ENCODE measurements at places on chromosomes 5 and 9.

GRCh38 chr9:137902646-137903045 is 25.1 kb downstream of the CACNA1B start:
- no peaks in the 10 kb centered on the region for H3K4me1 ChIP-seq
- H3K36me3 ChIP-seq = no peaks in the 10 kb centered on the region
- no peak for ATAC-seq
- H3K27me3 ChIP-seq = peaks cover 47% of the 10 kb centered on the region
- no peak overlapping the region for H3K27ac ChIP-seq

DNA sequence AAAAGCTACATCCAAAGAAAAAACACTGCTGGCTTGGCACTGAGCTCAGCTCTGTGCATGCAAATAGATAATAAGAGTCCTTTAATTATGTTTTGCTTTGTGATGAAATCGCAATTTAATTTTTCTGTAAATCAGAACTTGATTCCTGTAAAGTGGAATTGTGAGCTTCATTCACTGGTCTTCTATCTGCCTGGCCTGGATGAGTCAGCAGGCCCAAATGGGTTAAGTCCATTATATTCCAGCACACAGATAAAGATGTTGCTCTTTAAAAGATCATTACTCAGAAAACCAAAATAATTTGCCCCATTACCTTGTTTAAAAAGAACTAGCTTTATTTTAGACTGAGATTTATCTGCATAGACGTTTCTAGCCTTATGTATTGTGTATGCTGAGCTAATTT is 90.4 kb downstream of the CARTPT start:
- H3K4me3 ChIP-seq = no peak overlapping the region
- H3K27ac ChIP-seq = no peak overlapping the region
- ATAC-seq = no peak
- H3K36me3 ChIP-seq = no peaks in the 10 kb centered on the region
- H3K4me1 ChIP-seq = peaks cover 3% of the 10 kb centered on the region
- no peaks in the 10 kb centered on the region for H3K27me3 ChIP-seq

DNA sequence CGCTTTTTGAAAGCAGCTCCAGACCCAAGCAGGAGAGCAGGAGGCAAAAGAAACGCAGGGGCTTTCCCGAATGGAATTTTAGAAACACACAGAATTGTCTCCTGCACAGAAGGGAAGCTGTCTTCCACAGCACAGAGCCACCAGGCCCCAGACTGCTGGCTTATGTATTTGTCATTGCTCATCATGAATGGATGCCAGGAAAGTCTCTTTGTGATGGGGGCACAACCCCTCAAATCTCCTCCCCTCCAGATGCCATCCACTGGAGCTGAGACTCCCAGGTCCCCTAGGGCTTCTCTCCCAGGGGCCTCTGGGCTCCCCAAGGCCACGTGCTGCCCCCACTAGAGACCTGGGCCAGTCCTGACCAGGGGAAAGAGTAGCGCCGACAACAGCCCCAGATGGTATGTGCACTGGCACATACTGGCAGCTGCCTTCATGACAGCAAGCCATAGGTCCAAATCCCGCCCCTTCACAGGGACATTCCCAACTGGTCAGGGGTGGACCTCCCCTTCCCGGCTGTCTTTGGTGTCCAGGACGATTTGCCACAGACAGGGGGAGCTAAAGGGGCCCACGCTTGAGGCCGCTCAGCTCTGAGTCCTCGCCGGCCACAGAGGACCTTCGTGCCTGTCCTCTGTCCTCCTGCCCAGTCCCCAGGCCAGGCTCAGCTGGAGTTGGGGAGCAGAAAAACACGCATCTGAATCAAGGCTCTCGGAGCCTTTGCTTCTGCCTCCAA is 127.8 kb downstream of the KCNIP1 start:
- peaks cover 27% of the 10 kb centered on the region for H3K4me1 ChIP-seq
- no peak overlapping the region for H3K27ac ChIP-seq
- ATAC-seq = no peak
- no peaks in the 10 kb centered on the region for H3K27me3 ChIP-seq
- H3K36me3 ChIP-seq = no peaks in the 10 kb centered on the region
- H3K4me3 ChIP-seq = no peak overlapping the region

DNA sequence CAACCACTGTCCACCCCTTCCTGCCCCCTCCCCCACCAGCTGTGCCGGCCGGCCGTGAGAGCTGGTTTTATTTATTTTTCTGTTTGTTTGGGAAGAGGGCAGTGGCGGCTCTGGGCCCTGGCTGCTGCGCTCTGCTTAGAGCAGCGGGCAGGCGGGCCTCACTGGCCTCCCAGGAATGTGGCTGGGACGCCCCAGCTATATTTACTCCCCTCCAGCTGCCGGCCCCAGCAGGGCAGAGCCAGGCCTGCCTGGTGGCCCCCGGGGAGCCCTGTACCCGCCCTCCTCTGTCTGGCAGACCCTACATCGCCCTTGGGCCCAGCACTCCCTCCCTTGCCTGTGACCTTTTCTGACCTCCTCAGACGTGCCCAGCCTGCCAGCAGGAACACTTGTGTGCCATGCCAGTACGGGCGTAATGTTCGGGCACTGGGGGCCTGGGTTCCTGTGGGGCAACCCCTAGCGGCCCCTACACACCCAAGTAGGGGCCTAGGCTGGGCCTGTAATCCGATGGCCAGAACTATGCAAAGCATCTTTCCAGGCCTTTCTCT is 7.7 kb downstream of the CXXC5 start:
- peaks cover 11% of the 10 kb centered on the region for H3K4me1 ChIP-seq
- H3K27ac ChIP-seq = peak overlapping the region; percentile 70
- peak overlapping the region; percentile 18 for H3K4me3 ChIP-seq
- no peaks in the 10 kb centered on the region for H3K36me3 ChIP-seq
- no peaks in the 10 kb centered on the region for H3K27me3 ChIP-seq

DNA sequence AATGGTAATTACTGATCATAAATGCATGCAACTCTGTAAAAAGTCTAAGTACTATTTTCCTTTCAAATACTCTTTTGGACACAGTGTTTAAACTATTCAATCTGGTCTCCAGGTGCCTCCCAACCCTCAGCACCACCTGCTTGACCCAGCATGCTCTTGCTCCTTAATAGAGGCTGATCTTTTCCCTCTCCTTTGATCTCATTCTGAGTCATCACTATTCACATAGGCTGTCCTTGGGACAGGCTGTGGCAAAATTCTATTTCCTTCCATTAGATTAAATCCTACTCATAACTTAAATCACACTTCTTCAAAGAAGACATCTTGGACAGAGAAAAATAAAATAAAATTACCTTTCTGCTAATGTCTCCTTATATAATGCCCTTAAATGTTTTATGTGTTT is 199.4 kb upstream of the ST8SIA4 start:
- ATAC-seq = no peak
- no peaks in the 10 kb centered on the region for H3K36me3 ChIP-seq
- H3K27me3 ChIP-seq = no peaks in the 10 kb centered on the region
- no peak overlapping the region for H3K27ac ChIP-seq
- no peaks in the 10 kb centered on the region for H3K4me1 ChIP-seq
- H3K4me3 ChIP-seq = no peak overlapping the region

DNA sequence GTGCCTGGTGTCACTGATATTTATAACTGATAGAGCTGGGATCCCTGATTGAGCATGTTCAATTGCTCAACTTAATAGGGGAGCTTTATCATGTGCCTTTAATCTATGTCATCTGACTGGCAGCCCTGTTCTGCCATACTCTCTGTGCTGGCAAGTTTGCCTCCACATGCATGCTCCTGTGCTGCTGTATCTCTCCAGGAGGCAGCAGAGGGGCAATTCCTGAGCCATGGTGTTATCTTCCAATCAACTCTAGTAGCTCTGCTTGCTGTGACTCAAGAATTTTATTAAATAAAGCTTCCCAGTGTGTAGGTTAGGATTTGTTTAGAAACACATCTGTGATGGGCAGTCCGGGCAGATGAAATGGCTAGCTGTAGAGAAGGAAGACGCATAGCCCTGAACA is 642.0 kb downstream of the KIF4B start:
- H3K36me3 ChIP-seq = no peaks in the 10 kb centered on the region
- H3K4me1 ChIP-seq = no peaks in the 10 kb centered on the region
- H3K27me3 ChIP-seq = no peaks in the 10 kb centered on the region
- H3K4me3 ChIP-seq = no peak overlapping the region
- no peak overlapping the region for H3K27ac ChIP-seq

- peaks cover 1% of the 10 kb centered on the region for H3K4me1 ChIP-seq
- no peak for ATAC-seq
- H3K27ac ChIP-seq = no peak overlapping the region
- H3K27me3 ChIP-seq = peaks cover 28% of the 10 kb centered on the region
- no peaks in the 10 kb centered on the region for H3K36me3 ChIP-seq
Observed at GRCh38 chr5:180596668-180597231, 5.5 kb upstream of the SCGB3A1 start.

DNA sequence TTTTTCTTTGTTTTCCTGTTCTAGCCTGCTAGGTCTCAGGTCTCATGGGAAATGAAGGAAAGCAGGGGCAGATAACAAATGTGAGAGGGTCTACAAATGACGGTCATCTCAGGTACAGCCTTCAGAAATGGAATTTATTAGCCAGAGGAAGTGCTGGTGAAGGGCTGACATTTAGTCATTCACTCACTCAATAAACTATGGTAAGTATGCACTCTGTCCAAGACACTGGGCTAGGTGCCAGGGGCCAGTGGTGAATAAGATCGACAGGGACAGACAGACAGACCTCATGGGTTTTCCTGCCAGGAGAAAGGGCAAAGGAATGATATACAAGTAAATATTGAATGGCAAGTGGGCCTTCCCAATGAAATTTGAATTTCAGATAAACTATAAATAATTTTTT is 6.3 kb downstream of the PDE6A start:
- ATAC-seq = no peak
- no peak overlapping the region for H3K27ac ChIP-seq
- peaks cover 5% of the 10 kb centered on the region for H3K27me3 ChIP-seq
- no peaks in the 10 kb centered on the region for H3K36me3 ChIP-seq
- H3K4me3 ChIP-seq = no peak overlapping the region

- no peaks in the 10 kb centered on the region for H3K27me3 ChIP-seq
- H3K27ac ChIP-seq = no peak overlapping the region
- no peak overlapping the region for H3K4me3 ChIP-seq
Observed at GRCh38 chr9:91417602-91418214, 5.9 kb downstream of the NFIL3 start.

DNA sequence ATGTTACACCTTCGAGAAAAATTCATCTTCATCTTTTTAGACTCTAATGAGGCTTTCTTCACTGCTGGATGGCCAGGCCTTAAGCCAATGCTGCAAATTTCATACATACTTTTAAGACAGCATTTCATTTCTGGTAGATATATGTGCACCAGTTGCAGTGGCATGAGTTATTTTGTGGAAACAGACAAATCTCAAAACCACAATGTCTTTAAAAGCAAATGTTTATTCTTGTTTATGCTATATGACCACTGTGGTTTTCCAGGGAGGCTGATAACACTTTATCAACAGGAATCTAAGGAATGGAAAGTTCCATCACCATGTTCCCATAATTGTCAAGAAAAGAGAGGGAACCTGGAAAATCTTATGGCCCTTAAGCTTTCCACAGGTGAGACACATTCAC is 27.7 kb downstream of the CDH9 start:
- no peaks in the 10 kb centered on the region for H3K36me3 ChIP-seq
- H3K4me1 ChIP-seq = no peaks in the 10 kb centered on the region
- no peak overlapping the region for H3K4me3 ChIP-seq
- no peak for ATAC-seq
- H3K27ac ChIP-seq = no peak overlapping the region

GRCh38 chr5:73693573-73694061 is 67.6 kb downstream of the ARHGEF28 start:
- H3K27ac ChIP-seq = no peak overlapping the region
- H3K4me1 ChIP-seq = peaks cover 23% of the 10 kb centered on the region
- H3K36me3 ChIP-seq = no peaks in the 10 kb centered on the region

GRCh38 chr5:100537946-100538345 is 2.8 kb downstream of the FAM174A start:
- no peak overlapping the region for H3K4me3 ChIP-seq
- no peaks in the 10 kb centered on the region for H3K27me3 ChIP-seq
- H3K36me3 ChIP-seq = no peaks in the 10 kb centered on the region
- H3K4me1 ChIP-seq = peaks cover 59% of the 10 kb centered on the region
- ATAC-seq = no peak
- no peak overlapping the region for H3K27ac ChIP-seq

- no peak overlapping the region for H3K4me3 ChIP-seq
- no peak for ATAC-seq
- peaks cover 66% of the 10 kb centered on the region for H3K4me1 ChIP-seq
- H3K36me3 ChIP-seq = no peaks in the 10 kb centered on the region
- peak overlapping the region; percentile 73 for H3K27ac ChIP-seq
Observed at GRCh38 chr5:57695706-57696388, 213.2 kb upstream of the ACTBL2 start.

GRCh38 chr5:113119246-113119924 is 142.8 kb downstream of the DCP2 start:
- H3K36me3 ChIP-seq = peaks cover 8% of the 10 kb centered on the region
- ATAC-seq = peak; percentile 78
- H3K27me3 ChIP-seq = no peaks in the 10 kb centered on the region
- no peak overlapping the region for H3K4me3 ChIP-seq

DNA sequence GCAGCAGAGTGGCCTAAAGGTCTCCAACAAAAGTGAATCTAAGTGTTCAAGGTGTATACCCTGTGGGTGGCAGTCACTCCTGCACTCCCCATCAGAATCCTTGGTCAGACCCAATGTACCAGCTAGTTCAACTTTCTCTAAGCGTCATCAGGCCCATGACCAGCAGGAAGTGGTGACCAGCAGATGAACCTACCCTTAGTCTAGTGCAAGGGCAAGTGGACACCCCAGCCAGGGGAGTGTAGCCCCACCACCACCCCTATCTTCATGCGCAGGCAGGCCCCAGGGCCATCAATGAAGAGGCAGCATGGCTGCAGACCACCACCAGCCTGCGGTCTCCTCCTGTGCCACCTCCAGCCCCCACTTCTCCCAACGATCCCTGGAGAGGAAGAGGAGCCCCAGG is 213.1 kb downstream of the AGTPBP1 start:
- H3K27ac ChIP-seq = no peak overlapping the region
- H3K4me1 ChIP-seq = no peaks in the 10 kb centered on the region
- peaks cover 20% of the 10 kb centered on the region for H3K27me3 ChIP-seq
- ATAC-seq = peak; percentile 47

DNA sequence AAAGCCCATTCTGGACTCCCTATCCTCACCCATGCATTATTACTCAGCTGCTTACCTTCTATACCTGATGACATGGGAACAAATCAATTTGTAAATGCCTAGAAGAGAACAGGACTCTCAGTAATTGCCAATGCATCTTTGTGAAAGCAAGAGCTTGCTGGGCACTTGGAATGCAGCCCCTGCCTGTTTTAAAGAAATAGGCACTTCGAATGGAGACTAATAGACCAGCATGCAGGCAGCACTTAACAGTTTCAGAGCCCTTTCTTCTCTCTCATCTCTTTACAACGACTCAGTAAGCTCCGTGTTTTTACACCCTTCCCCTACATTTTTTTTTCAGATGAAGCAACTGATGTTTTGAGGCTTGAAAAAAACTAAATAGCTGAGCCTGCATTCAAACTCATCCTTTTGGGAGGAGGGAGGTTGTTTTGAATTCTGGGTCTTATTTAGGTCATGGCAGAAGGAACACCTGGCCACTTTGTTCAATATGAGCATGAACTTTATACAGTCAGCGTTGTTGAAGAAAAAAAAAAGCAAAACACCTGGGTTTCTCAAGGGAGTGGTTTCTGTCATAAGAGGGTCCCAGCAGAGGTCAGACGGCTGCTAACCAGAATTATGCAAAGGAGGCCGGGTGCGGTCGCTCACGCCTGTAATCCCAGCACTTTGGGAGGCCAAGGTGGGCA is 34.6 kb upstream of the WHRN start:
- H3K4me1 ChIP-seq = no peaks in the 10 kb centered on the region
- no peak for ATAC-seq
- H3K4me3 ChIP-seq = no peak overlapping the region
- no peaks in the 10 kb centered on the region for H3K27me3 ChIP-seq
- H3K27ac ChIP-seq = no peak overlapping the region

Data from gastroesophageal sphincter (tissue), 4 donors.